ENCODE measurements at places on chromosomes 7 and 10. TPM values are rescaled to one million over a fixed set of nuclear protein-coding genes. Genes with fewer than 3 reads are reported as not detected.

Gene HHEX
- total RNA-seq = 0.38 TPM

Gene ADAM22
- not detected for total RNA-seq

Gene THNSL1
- 5.0 TPM for total RNA-seq

Gene NME8
- total RNA-seq = not detected

Gene ACTL6B
- total RNA-seq = not detected

Gene MSS51
- 0.90 TPM for total RNA-seq

Gene ECHDC3
- total RNA-seq = 10.0 TPM

Gene MMRN2
- total RNA-seq = 6.1 TPM

Gene GPR26
- total RNA-seq = not detected

Gene CPA1
- not detected for total RNA-seq

Gene CRYGN
- total RNA-seq = not detected

Gene SPAG6
- not detected for total RNA-seq

Gene SFRP5
- total RNA-seq = not detected

Gene IFT22
- total RNA-seq = 12.0 TPM

Gene FAM25C
- not detected for total RNA-seq

Gene EFCAB10
- total RNA-seq = 0.51 TPM

Gene SLC37A3
- total RNA-seq = 58.7 TPM

Gene CCDC6
- total RNA-seq = 24.6 TPM

Gene ECHS1
- total RNA-seq = 49.0 TPM

Gene LRCH4
- total RNA-seq = 8.2 TPM

Gene SFTPD
- 0.79 TPM for total RNA-seq

Gene CFAP69
- 0.53 TPM for total RNA-seq

Gene OR2F1
- total RNA-seq = not detected

Gene GATA3
- under 0.01 TPM for total RNA-seq

Gene ZNF804B
- total RNA-seq = not detected

Gene BAZ1B
- total RNA-seq = 42.4 TPM

Gene SPDYE8
- total RNA-seq = not detected

Gene SLC26A5
- total RNA-seq = not detected

Gene NHLRC2
- total RNA-seq = 9.5 TPM
